ENCODE measurements at places on chromosomes 5 and 9. TPM values are rescaled to one million over a fixed set of nuclear protein-coding genes. Genes with fewer than 3 reads are reported as not detected.

Gene KIF24
- polyA plus RNA-seq, result 0.07 TPM

Gene LPCAT1
- polyA plus RNA-seq, result 32.1 TPM

Gene NTMT1
- polyA plus RNA-seq, result 34.0 TPM

Gene MSX2
- polyA plus RNA-seq, result not detected

Gene OTP
- not detected for polyA plus RNA-seq

Gene FAM153A
- not detected for polyA plus RNA-seq

Gene PLEKHG4B
- not detected for polyA plus RNA-seq

Gene SPATA31C1
- not detected for polyA plus RNA-seq

Gene GPR151
- polyA plus RNA-seq, result not detected

Gene ELP1
- polyA plus RNA-seq, result 13.2 TPM

Gene CBY3
- not detected for polyA plus RNA-seq

Gene CDH9
- polyA plus RNA-seq, result not detected

Gene LRRC70
- 0.61 TPM for polyA plus RNA-seq

Gene ZDHHC11B
- not detected for polyA plus RNA-seq

Gene PLCXD3
- polyA plus RNA-seq, result not detected

Gene ADAMTS16
- not detected for polyA plus RNA-seq

Gene ISL1
- polyA plus RNA-seq, result not detected

Gene SH3GL2
- not detected for polyA plus RNA-seq

Gene TPPP
- not detected for polyA plus RNA-seq

Gene F2RL2
- 0.20 TPM for polyA plus RNA-seq

Gene PRDM9
- polyA plus RNA-seq, result not detected

Gene ADAMTSL1
- not detected for polyA plus RNA-seq

Gene SLC25A2
- not detected for polyA plus RNA-seq

Gene FAM114A2
- polyA plus RNA-seq, result 19.8 TPM

Gene PDGFRB
- polyA plus RNA-seq, result not detected

Gene DNAH5
- polyA plus RNA-seq, result not detected

Gene AFAP1L1
- not detected for polyA plus RNA-seq

Gene NUTM2G
- not detected for polyA plus RNA-seq

Gene C9orf153
- polyA plus RNA-seq, result not detected

Gene CENPH
- polyA plus RNA-seq, result 20.9 TPM

Gene ANKRD31
- 0.08 TPM for polyA plus RNA-seq

Gene DRD1
- polyA plus RNA-seq, result not detected

Gene SLC22A5
- polyA plus RNA-seq, result 1.6 TPM

Gene NMUR2
- polyA plus RNA-seq, result not detected
